Epithelial cell of esophagus (primary cell): ENCODE measurements at places on chromosomes 2 and 18.

GRCh38 chr2:200253639-200254038, 52.9 kb upstream of the SPATS2L start:
- DNase-seq, result peak; percentile 70

GRCh38 chr18:42517896-42518295, 562.9 kb downstream of the PIK3C3 start:
- DNase-seq, result no peak

- DNase-seq, result no peak
Measured at GRCh38 chr2:25420820-25421237, 79.1 kb upstream of the DNMT3A start.

DNA sequence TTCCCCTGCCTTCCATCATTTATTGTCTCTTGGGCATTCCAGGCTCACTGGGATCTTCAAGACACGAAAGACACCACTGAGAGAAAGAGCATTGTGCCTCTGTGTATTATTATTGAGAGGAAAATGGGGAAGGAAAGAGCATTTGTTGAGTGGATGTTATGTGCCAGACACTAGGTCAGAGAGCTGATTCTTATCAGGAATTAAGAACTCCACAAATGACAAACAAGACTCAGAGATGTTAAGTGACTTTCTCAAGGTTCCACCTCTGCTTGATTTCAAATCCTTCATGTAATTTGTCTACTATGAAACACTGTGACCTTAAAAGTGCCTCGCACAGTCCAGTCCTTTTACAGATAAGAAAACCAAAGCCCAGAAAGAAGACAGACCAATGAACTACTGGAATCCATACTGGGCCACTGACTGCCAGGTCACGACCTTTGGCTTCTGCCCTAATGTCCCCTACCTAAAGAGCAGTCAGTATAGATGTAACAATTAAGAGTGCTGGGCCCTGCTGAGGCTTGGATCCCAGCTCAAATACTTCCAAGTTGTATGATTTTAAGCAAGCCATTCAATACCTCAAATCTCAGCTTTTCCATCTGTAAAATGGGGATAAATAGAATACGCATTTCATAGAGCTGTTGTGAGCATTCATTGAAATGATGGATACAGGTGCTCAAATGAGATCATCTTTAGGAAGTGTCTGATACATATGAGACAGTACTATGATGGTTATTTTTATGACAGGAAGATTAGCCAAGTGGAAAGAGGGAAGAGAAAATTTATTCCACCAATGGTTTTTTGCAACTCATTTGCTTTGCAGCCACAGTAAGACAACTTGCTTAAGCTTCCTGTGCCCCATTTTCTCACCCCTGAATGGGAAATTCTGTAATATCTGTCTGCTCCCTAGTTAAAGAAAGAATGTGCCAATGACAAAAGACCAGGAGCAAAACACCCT, 10.9 kb downstream of the KLF7 start:
- no peak for DNase-seq

DNA sequence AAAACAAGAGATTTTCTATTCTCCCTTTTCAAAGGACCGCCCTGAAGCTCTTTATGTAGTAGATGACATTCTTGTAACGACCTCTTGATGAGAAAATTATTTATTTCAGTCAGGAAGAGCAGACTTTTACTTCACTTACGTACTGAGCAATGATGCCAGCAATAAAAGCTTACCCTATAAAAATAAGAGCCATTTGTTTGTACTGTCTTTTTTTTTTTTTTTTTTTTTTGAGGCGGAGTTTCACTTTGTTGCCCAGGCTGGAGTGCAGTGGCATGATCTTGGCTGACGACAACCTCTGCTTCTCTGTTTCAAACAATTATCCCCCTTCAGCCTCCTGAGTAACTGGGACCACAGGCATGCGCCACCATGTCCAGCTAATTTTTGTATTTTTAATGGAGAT, 39.2 kb downstream of the CRIM1 start:
- no peak for DNase-seq

- DNase-seq, result no peak
Measured at GRCh38 chr2:157327200-157327599, 1.6 kb upstream of the ERMN start.

- peak; percentile 33 for DNase-seq
Measured at GRCh38 chr2:10447300-10447894, 730 bp downstream of the ODC1 start.

DNA sequence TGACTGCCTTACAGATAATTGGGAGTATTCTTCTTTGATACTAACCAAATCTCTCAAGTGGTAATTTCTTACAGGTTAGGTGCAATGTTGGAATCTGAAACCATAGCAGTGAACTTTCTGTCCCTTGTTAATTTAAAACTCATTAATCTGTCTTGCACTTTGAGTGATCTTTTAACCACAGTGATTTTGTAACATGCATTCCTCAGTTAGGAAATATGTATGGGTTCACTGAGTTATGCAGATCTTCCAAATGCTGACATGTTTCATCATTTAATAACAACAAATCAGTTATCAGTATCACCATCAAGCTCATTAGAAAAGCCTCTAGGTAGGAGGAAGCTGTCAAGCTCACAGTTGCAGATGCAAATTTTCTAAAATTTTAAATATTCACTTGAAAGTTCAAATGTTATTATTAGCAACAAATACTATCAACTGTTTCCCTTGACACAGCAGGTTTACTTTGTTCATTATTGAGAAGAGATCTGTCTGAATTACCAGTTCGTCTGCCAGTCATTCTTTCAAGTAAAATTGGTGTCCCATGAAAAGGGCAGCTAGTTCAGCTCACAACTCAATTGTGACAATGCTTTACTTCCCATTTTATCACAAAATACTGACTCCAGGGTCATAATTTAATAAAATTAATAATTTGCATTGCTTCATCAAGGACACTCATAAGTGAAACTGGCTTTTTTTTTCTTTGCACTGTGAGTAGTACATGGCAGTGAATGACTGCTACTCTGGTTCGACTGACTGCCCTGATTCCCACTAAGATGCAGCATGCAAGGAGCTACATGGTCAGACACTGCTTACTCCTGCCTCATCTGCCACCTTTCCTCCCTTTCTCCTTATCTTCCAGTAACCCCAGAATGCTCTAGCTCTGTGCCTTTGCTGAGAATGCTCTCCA, 31.6 kb downstream of the SUCLG1 start:
- peak; percentile 22 for DNase-seq

- DNase-seq, result no peak
Measured at GRCh38 chr2:53033411-53033810, 734.2 kb upstream of the CHAC2 start.

DNA sequence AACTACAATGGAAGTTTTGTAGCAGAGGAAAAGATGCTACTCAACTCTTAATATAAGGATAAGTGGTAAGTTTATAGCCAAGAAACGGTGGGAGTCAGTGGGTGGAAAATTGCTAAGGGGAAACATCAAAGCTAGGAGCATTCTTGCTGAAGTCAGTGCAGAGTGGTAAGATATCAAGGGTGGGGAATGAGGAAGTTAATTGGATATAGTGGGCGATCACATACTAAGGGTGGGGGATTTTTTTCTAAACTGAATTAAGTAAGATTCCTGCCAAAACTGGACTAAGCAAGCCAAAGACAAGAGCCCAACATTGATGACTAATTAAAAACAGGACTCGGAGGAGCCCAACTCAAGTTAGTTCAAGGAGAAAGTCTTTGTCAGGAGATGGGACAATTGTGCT, 525.4 kb downstream of the CCDC85A start:
- no peak for DNase-seq

- peak; percentile 59 for DNase-seq
Measured at GRCh38 chr2:161905389-161906046, 168.5 kb downstream of the DPP4 start.

DNA sequence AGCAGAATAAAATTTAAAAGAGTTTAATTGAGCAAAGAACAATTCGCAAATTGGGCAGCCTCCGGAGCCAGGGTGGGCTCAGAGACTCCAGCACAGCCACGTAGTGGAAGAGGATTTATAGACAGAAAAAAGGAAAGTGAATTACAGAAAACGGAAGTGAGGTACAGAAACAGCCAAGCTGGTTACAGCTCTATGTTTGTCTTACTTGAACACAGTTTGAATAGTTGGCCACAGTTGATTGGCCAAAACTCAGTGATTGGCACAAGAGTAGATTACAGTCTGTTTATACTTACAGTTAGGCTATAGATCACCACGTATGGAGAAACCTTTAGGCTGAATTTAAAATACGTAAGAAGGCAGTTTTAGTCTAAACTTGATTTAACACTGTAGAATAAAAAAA, 78.8 kb upstream of the NEDD4L start:
- no peak for DNase-seq

GRCh38 chr2:178920916-178921513, 113.8 kb upstream of the TTN start:
- DNase-seq, result no peak

DNA sequence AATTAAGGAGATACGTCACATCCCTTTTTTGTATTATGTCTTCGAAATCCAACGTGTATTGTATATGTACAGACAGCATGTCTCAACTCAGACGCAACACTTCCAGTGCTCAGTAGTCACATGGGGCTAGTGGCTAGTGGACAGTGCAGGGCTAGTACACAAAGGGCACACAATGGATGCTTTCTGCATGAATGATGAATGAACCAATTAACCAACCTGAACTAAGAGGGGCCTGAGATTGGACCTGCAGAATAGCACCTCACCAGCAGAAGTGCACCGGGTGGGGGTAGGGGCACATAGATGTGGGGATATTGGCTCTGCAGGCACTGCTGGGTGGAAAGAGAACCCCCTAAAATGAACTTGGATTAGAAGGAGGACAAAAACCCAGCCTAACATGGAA, 20.7 kb downstream of the ST8SIA5 start:
- DNase-seq, result no peak

- peak; percentile 77 for DNase-seq
Measured at GRCh38 chr2:165114346-165114939, 89.4 kb downstream of the SCN3A start.

GRCh38 chr2:219149667-219150066, 10.9 kb downstream of the NHEJ1 start:
- no peak for DNase-seq

DNA sequence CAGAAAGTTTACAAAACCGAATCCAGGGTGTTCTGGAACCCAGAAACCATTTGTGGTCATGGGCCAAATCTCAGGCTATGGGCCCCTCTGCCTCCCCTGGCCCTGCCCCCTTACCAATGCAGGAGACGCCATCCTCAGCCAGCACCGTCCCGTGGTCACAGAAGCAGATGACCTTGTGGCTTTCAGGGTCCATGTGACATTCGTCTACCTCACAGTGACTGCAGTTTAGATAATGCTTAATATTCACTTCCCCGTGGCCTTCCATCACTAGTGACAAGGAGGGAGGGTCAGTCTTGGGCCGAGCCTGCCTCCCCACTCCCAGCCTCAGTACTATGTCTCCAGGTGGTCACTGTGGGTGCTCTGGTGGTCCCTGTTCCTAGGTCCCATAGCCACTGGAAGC, 111.6 kb downstream of the CLIP4 start:
- no peak for DNase-seq

DNA sequence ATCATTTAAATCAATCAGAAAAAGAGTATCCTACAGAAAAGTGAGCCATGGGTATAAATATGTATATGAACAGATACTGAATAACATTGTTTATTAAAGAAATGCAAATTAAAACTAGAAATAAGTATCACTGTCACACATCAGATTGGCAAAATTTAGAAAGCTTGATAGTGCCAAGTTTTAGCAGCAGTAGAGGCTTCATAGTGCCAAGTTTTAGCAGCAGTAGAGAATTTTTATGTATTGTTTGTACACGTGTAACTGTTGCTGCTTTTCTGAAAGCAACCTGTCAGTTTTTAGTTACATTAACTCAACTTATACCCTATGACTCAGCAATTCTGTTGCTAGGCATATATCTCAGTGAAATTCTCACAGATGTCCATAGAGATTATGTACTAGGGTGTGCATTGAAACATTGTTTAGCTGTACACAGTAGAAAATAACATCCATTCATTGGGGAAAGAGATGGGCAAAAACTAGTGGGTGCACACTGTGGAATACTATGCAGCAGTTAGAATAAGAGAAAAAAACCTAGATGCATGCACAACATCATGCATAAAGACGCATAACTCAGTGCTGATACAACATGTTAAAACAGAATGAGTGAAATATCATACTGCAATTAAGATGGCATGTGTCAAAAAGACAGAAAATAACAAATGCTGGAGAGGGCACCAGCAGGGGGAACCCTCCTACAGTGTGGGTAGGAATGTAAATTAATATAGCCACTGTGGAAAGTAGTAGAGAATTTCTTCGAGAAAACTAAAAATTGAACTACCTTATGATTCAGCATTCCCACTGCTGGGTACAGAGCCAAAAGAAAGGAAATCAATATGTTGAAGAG, 294.5 kb upstream of the NT5C1B start:
- peak; percentile 59 for DNase-seq

GRCh38 chr18:47736376-47737140, 193.9 kb downstream of the SMAD2 start:
- DNase-seq, result no peak

- DNase-seq, result peak; percentile 80
Measured at GRCh38 chr2:128374001-128374710, 55.5 kb upstream of the HS6ST1 start.

- DNase-seq, result no peak
Measured at GRCh38 chr2:62074233-62074632, 121.7 kb upstream of the B3GNT2 start.

DNA sequence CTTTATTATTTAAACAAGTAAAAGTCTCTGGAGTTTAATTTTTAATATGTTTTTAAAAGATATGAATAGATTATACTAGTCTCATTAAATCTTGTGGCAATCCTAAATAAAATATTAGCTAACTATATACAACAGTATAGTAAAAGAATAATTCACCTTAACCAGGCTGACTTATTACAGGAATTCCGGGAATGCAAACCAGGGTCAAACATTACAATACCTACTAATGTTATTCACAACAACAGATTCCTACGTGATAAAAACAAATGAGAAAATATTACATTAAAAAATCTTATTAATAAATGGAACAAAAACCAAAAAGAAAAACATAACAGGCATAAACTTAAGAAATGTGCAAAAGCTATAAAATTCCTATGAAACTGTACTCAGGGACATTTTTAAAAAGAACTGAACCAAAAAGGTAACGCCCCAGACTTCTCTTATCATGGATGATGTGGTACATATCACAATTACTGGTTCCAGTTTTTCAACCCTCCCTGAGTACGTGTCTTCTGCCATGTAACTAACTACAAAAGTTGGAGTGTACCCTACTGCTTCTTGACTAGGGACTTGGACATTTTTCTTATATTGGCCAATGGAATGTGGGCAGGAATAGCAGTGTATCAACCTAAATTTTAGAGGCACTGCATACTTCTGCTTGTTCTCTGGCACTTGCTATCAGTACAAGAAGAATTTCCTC, 20.2 kb downstream of the TTC21B start:
- no peak for DNase-seq

- DNase-seq, result no peak
Measured at GRCh38 chr2:240466579-240467148, 31.2 kb downstream of the GPC1 start.
